ENCODE measurements at places on chromosomes 2 and 18.

DNA sequence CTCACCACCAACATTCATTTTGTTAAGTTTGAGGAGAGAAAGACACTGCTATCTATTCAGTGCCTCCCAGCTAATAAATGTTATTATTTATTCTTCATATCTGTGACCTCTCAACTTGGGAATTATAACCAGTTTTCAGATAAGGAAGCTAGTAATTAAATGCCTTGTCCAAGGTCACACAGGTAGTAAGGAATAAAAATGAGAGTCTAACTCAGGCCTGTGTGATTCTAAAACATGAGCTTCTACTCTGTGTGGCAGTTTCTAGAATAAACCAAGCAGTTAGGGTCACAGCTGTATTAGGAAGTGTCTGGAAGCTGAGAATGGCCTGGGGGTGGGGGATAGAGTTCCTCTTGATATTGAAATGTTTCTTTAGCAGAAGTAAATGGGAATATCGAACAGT, 137.8 kb upstream of the LRATD1 start:
- no peak for DNase-seq

DNA sequence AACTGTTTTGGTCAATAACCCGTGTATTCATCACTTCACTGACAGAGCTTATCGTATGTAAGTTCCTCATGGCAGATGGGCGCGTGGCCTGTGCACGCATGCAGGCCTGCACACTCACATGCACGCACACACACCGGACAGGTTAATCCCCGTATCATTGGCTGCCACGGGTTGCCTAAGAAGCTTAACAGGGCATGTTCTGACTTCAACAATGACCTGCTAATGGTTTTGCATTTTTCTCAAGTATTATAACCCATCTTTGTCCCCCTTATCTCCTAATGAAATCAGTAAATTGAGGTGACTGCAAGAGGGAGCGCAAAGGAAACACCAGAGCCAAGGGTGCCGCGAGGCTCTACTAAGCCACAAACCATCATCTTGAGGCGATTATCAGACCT, 399.0 kb upstream of the ID2 start:
- DNase-seq, result no peak

DNA sequence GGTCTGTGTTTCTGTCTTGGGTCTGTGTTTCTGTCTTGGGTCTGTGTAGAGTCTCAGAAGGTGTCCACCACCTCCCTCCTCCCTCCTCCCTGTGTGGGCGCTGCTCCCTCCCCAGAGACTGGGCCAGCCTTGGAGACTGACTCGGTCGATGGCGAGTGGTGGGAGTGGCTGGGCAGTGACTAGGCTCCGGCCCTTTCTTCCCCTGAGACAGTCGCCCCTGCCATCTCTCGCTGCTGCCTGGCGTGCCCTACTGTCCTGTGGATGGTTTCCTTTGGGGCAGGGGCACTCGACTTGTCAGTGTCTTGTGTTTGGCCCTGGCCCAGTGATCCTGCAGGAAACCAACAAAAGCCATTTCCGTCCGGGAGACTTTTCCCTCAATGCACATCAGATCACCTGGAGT, 215.8 kb downstream of the NDUFA10 start:
- no peak for DNase-seq

- no peak for DNase-seq
These were observed 186.5 kb downstream of the CCDC102B start for GRCh38 chr18:68984342-68984741.

- no peak for DNase-seq
These were observed 28.6 kb upstream of the MBOAT2 start for GRCh38 chr2:9032121-9032520.

- DNase-seq, result peak; percentile 60
These were observed 58.0 kb upstream of the EML6 start for GRCh38 chr2:54665436-54665856.

GRCh38 chr2:148650881-148651280, 6.3 kb downstream of the EPC2 start:
- DNase-seq, result no peak

GRCh38 chr2:16219292-16219975, 279.1 kb downstream of the MYCN start:
- no peak for DNase-seq

All from stimulated activated CD4-positive, alpha-beta T cell treated with anti-CD3 and anti-CD28 coated beads, Interleukin-4, amount 100 ng/mL, for 24 hours (primary cell).